ENCODE measurements at places on chromosomes 7 and 10.

- DNase-seq = no peak
These were observed 16.0 kb downstream of the CYP3A43 start for GRCh38 chr7:99843808-99844207.

DNA sequence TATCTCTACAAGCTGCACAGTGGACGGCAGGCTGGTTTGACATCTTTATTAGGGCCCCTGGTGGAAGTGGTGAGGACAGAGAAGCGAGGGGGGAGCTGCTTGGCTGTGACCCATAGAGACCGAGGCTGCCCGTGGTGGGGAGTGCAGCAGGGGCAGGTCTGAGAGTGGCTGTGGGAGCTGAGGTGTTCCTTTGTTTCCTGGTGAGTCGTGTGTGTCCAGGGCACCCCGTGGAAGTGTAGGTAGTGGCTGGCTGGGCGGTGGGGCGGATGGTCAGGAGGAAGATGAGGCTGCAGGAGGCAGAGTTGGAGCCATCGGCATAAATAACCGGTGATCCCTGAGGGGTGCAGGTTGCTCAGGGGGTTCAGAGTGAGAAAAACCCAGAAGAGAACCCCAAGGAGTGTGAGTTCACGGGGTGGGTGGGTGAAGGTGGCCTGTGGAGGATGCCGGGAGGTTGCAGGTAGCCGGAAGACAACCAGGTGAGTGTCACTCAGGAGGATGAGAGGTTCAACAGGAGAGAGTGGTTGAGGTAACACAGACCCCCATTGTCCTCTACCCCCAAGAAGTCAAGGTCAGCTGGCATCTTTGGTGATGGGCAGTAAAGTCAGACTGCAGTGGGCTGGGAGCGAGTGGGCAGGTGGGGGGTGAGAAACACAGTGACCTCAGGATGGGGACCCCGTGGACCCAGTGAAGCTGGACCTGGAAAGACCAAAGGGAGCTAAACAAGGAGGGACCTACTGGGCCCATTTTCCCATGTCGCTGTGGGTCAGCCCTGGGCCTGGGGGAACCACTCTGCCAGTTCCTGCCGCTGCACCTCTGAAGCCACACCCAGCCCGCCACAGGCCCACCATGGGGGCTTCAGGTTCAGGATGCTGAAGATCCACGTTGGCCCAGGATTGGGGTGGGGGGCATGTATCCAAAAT lies 7.8 kb downstream of the ATP6V0E2 start:
- DNase-seq = no peak

GRCh38 chr10:94640562-94640961 lies 43.0 kb upstream of the CYP2C18 start:
- DNase-seq = no peak

GRCh38 chr10:126022841-126023240 lies 126.5 kb downstream of the FANK1 start:
- no peak for DNase-seq

GRCh38 chr7:25303281-25304181 lies 75.2 kb upstream of the NPVF start:
- DNase-seq = peak; percentile 29

DNA sequence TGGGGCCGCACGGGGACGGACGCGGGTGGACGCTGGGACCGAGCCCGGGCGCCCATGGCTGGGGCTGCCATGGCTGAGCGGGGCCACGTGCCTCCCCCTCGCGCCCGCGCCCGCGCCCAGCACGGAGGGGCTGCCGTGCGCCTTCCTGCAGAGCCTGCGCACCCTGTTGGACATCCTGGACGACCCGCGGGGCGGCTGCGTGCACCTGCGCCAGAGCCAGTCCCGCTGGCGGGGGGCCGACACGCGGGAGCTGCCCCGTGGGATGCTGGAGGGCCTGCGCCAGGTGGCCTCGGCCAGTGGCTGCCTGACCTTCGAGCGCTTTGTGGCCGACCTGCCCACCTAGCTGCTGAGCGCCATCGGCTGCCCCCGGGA lies 72.5 kb upstream of the KCTD7 start:
- DNase-seq = no peak

GRCh38 chr10:77524281-77524711 lies 113.3 kb downstream of the KCNMA1 start:
- DNase-seq = no peak

GRCh38 chr10:29409241-29410054 lies 120.6 kb downstream of the LYZL1 start:
- DNase-seq = no peak

- DNase-seq = no peak
These were observed 14.3 kb downstream of the PTPRN2 start for GRCh38 chr7:158573310-158573709.

DNA sequence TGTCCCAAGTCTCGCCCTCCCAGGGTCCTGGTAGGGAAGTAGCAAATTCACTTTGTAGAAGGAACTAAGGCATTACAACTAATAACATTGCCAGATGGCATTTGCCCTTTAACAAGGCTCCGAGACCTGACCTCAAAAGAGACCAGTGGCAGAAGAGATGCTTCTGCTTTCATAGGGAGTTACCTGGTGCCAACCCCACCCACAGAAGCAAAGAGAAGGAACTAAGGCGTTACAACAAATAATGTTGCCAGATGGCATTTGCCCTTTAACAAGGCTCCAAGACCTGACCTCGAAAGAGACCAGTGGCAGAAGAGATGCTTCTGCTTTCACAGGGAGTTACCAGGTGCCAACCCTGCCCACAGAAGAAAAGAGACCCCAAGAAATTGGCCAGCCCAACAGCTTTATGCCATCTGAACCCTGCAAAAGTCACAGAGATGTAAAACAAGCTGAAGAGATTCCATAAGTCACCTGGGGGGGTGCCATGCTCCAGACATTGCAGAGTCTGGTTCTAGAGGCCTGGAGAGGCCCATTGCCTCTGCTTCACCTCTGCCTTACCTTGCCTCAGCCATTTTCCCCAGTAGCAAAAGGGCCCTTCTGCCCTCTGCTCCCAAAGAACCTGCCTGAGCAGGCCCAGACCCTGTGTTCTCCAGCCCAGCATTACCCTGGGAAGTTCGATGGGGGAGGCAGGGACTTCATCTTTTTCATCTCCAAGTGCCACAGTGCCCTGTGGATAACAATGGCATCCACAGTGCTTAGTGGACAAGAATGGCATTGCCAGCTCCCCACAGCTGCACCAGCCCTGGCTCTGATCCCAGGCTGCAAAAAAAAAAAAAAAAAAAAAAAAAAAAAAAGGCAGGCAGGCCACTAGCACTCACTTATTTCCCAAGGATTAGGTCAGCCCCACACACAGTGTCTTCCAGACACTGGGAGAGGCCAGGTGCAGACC lies 179.5 kb upstream of the PLXNA4 start:
- no peak for DNase-seq

GRCh38 chr7:107551936-107552335 lies 11.8 kb downstream of the COG5 start:
- DNase-seq = no peak

- DNase-seq = no peak
These were observed 2.9 kb downstream of the PCBD1 start for GRCh38 chr10:70885481-70885880.

DNA sequence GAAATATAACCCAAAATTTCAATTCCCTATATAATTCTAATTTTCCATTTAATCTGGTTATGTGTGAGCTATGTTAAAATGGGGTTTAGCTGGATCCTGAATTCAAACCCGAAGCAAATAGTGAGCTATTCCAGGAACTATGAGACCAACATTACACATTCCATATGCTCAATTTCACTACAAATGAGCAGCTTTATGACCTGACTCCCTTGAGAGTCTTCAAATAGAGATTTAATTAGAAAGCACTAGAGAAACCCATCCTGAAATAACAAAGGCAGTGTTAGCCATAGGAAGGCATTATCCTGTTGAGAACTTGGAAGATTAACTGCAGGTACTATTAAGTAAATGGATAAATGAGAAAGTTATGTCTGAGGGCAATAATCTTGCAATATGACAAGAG lies 890.0 kb downstream of the GRM8 start:
- no peak for DNase-seq

GRCh38 chr7:121872831-121873288 lies at the start of gene PTPRZ1:
PTPRZ1 (plus strand) TSS chr7:121873161; CDS start chr7:121873500, 339 bp downstream.
- peak; percentile 84 for DNase-seq

GRCh38 chr7:130444751-130445407 lies 4.1 kb upstream of the CEP41 start:
- DNase-seq = no peak

DNA sequence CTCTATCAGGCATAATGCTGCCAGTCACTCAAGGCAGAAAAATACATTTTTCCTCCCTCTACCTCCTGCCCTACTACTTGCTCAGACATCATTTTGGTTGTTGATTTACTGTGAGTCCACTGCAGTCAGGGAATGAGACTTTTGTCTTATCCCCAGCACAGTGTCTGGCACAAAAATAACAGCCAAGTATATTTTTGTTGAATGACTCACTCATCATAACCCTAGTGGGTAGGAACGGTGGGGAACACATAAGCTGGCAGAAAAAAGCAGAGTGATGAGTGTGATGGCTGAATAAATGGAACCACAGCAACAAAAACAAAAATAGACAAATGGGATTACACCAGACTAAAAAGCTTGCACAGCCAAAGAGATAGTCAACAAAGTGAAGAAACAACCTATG lies 65.8 kb upstream of the LAMB4 start:
- no peak for DNase-seq

GRCh38 chr7:99379043-99379577 lies 4.6 kb downstream of the ARPC1B start:
- no peak for DNase-seq

- peak; percentile 47 for DNase-seq
These were observed 1.7 kb downstream of the TRIM8 start for GRCh38 chr10:102645741-102646609.

- no peak for DNase-seq
These were observed 8.4 kb upstream of the INMT start for GRCh38 chr7:30743371-30744074.

- DNase-seq = no peak
These were observed 526.1 kb downstream of the CALN1 start for GRCh38 chr7:71886046-71886445.

- DNase-seq = peak; percentile 82
These were observed 14.7 kb upstream of the C7orf33 start for GRCh38 chr7:148575640-148576411.

DNA sequence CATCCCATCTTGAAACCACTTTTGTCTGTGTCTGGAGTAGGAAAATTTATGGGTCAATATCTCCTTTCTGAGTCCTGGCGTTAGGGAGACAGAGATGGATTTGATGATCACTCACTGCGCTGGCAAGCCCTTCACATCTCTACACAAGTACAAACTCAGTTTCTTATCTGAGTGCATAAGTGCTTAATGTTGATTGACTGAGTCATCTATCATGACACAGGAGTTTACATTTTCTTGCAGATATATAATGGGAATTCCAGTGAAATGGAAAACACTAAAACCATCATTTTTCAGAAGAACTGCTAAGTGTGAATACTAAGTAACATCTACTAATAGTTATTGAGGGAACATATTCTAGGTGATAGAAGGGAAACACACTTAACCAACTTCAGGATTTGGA lies 763.9 kb upstream of the COBL start:
- no peak for DNase-seq

DNA sequence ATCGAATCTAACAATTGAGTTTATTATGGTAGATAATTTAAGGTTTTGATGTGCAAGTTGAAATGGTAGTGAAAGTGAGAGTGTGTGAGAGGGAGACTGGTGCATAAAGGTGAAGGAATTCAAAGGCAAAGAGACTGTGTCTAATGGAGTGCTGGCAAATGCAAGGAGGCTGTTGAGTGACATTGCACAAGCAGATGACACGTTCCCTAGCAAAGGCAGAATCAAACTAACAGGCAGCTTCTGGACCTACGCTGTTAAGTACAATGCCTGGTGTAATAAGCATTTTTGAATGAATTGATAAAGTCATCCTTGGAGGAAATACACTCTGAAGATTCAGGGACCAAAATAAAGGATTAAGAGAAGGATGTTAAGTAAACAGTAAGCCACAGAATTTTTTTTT lies 11.7 kb upstream of the GPR141 start:
- DNase-seq = no peak

- DNase-seq = peak; percentile 81
These were observed at the start of gene TMUB1 for GRCh38 chr7:151083071-151083823. TMUB1 (minus strand) TSS chr7:151083493; CDS start chr7:151082563, 930 bp downstream.

DNA sequence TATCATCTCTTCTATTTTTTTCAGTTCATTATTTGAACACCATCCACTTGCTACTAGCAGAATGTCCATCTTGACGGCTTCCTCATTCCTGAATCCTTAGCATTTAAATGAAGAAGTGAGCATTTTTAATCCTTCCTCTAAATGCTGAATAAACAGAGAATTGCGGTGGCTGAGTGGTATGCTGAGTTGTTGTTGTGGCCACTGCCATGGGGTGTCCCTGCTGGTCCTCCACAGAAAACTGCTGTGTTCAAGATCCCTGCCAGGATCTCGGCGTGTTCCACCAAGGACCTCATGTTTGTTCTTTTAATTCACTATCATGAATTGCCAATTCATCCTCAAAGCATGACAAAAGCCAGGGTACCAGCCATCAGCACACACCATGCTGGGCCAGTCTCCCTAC lies 48.9 kb upstream of the HABP2 start:
- DNase-seq = no peak

GRCh38 chr10:69861251-69862240 lies 59.8 kb downstream of the COL13A1 start:
- no peak for DNase-seq

GRCh38 chr10:405648-406047 lies 270.4 kb downstream of the ZMYND11 start:
- DNase-seq = no peak

- DNase-seq = no peak
These were observed 49.3 kb downstream of the C10orf120 start for GRCh38 chr10:122650331-122650730.

GRCh38 chr10:114061148-114061547 lies 17.5 kb downstream of the ADRB1 start:
- DNase-seq = no peak

- no peak for DNase-seq
These were observed 212.9 kb upstream of the IMMP2L start for GRCh38 chr7:111775206-111775605.

DNA sequence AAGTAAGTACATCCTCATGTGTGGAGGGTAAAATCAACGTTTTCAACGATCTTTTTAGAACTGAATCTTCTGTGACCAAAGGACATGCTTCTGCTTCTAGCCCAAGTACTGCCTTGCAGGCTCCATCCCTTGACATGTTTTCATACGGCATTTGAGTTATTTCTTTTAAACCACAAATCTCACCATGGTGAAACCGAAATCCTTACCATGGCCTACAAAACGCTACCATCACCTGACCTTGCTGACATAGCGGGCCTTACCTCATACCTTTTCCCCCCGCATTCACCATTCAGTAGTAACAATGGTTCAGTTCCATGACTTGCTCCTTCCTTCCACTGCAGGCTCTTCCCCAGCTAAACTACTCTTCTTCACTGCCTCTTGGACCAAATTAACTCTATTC lies 3.5 kb downstream of the RNF216 start:
- DNase-seq = no peak

- DNase-seq = no peak
These were observed 29.6 kb downstream of the PCBD1 start for GRCh38 chr10:70858759-70859158.

GRCh38 chr7:84209006-84209405 lies 14.4 kb upstream of the SEMA3A start:
- DNase-seq = no peak

DNA sequence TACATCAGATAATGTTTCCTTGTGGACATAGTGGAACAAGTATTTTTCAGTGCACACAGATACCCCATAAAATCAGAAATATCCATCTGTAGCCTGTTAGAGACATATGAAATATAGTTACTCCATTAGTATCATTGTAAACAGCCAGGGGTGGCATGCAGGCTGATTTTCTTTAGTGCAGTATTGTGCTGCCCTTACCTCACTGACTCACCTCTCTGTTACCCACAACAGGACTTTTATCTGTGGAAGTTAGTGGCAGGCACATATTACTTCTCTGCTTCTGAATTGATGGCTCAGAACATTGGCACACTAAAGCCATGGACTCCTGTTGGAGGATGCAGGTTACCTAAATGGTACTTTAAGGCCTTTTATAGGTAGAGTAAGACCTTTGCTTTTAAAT lies 70.0 kb downstream of the SLC25A40 start:
- DNase-seq = no peak

Measured in WTC11 (cell line).